Keratinocyte (primary cell): ENCODE measurements at places on chromosomes 7 and 10.

DNA sequence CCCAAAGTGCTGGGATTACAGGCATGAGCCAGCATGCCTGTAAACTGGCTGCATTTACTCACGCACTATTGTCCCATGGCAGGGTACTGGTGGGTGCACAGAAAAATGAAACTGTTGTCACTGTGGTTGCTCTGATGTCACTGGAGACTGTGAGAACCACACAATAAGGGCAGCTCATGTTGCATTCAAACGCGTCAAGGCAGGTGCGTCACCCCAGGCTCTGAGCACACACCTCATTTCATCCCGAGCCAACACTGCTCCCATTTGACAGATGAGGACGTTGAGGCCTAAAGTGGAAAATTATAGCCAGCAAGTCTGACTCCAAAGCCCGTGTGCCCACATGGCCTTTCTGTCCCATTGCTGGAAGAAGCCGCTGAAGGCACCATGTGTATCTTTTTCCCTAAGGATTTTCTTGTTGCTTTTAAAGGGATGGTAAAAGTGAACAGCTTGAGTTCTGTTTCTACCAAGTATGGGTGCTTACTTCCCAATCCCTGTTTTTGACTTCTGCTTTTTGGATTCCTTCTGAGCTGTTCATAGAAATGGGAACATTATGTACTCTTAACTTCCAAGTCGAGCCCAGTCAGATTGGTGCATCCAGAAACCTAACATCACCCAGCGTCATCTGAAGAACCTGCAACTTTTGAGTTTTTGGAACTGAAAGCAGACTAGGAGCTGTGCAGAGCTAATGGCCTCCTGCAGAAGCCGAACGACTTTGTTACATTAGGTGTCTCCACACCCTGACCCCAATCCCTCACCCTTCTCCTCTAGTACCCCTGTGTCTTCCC lies 60.1 kb upstream of the CARD11 start:
- no peak for DNase-seq

DNA sequence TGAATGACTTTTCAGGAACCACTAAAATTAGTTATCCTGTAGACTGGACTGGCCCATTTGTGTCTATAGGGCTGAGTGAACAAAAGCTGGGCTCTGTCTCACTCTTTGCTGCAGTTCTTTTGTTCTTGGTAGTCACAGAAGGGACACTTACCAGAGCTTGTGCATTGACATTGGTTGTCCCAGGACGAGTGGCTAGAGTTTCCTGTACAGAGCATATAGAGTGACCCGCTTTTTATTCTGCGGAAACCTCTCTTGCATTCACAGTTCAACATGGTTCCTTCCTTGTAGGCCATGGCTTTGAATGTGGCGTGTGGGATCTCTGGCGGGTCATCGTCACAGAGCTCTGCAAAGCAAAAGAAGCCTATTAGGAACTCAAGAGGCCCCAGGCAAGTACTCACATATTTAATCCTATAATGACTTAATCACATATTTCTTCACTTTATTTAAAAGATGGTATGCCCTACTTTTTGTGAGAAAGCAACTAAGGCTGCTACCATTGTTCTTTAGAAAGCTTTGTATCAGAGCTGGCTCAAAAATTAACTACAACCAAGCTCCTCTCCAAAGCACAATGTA lies 36.4 kb downstream of the IL2RA start:
- no peak for DNase-seq

DNA sequence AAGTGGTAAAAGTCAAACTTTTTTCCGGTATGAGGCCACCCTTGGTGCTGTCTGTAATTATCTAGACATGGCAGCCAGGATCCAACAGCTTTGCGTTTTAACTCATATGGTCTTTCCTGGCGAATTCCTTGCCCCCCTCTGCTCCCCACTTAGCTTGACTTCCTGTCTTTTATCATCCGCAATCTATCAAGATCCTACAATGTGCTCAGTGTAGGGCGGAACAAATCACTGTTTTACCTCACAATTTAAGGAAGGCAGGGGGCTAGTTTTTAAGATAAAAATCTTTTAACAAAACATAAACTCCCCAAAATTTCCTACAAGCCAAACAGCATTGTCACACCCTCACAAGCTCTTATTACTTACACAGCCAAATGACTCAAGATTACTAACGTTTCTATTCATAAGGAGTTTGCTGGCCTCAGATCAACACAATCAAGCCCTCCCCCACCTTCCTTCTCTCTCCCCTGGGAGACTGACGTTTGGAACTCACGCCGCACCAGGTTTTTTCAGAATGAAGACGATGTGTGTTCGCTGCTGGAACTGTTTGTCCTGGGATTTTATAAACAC lies 1.3 kb upstream of the CDK14 start:
- DNase-seq: no peak

- DNase-seq: no peak
These were observed 20.9 kb downstream of the ANKIB1 start for GRCh38 chr7:92266415-92267241.
